T-helper 2 cell (primary cell): ENCODE measurements at places on chromosomes 1 and 21.

DNA sequence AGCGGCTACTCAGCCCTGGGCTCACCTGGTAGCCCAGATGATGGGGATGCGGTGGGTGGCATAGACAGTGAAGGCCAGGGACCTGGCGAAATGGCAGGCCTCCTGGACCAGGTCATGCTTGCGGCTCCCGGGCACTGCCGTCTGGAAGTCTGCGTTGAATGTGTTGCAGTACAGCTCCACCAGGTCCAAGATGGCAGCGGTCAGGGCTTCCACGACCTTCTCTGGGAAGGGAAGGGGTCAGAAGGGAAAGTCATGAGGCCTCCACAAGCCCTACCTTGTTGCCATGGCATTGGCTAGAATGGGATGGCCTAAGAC, 38.8 kb downstream of the PIK3C2B start:
- no peak for DNase-seq

- no peak for DNase-seq
Observed at GRCh38 chr1:246837418-246838117, 94.2 kb downstream of the AHCTF1 start.

- DNase-seq, result no peak
Observed at GRCh38 chr1:206770531-206771337, at the start of gene IL19. Gene IL19, plus strand, starts transcription at chr1:206770773. Its CDS starts 65,890 bp downstream, at chr1:206836663.

GRCh38 chr21:44704636-44705001, 6.8 kb downstream of the TSPEAR start:
- no peak for DNase-seq

DNA sequence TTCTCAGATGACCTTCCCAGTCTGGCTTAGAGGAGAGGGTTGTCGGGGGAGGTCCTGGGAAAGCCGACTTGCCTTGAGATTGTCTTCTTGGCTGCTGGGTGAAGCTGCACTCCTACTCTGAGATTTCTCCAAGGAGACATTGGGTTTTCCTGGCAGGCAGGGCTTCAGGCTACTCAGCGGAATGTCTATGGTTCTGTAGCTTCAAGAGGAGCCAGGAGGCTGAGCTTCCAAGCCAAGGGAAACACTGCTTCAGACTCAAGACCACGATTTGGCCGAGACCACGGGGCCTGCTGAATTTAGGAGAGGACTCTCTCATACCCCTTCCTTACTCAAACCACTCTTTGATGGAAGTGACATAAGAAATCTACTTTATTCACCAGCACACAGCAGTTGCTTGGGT, 67.8 kb downstream of the NTMT2 start:
- DNase-seq, result no peak

DNA sequence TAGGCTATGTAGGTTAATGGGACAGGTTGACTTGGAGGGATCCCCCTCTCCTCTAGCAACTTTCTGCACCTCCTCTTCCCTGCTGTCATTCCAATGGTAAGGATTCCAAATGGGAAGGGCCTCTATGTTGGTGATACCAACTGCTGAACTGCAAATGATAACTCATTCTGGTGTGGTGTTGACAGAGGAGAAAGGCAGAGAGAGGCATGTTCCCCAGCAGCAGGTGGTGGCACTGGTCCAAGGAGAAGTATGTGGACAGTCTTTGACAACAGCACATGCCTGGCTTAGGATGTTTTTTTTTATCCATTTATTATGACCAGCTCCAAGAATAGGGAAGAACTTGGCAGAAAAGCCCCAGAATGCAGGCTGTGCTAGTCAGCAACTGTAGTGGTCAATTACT, 19.6 kb upstream of the SPAG17 start:
- no peak for DNase-seq

- DNase-seq, result peak; percentile 12
Observed at GRCh38 chr1:161484613-161485012, 20.6 kb upstream of the FCGR2A start.

GRCh38 chr21:23887725-23888306, 1719.5 kb downstream of the MRPL39 start:
- DNase-seq, result peak; percentile 45

- no peak for DNase-seq
Observed at GRCh38 chr21:37891972-37892371, 24.3 kb downstream of the KCNJ6 start.

DNA sequence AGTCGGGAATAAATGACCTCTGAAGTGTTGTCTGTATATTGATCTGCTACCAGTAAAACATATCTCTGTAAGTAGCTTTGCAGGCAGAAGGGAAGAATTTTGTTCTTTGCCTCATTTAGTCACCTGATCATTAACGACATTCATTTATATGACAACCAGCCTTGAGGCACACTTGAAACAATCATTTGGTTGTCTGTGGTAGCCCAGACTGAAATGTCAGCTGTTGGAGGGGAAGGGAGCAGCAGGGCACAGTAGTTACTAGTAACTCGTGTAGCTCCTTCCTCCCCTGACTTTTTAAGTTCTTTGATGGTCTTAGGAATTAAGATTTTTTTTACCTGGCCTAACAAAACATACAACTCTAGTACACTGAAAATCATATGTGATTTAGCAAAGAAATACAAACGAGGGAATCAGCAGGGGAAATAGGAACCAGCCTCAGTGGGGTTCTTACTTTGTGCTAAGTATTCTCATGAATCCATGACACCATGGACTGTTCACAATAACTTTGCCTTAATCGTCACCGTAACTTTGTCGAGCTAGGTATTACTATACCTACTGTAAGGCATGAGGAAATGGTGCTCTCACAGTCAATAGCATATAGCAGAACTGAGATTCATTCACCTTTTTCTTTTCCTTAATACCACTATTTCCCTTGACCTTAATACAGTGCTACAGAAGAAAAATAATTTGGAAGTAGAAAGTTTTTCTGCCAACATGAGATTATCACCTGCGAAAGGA, 6.4 kb downstream of the IL12RB2 start:
- no peak for DNase-seq

GRCh38 chr1:208048904-208049303, 138.0 kb upstream of the CD34 start:
- DNase-seq, result no peak

- DNase-seq, result no peak
Observed at GRCh38 chr1:176448340-176448739, 14.6 kb upstream of the PAPPA2 start.

- DNase-seq, result no peak
Observed at GRCh38 chr1:36961062-36961615, 73.2 kb downstream of the GRIK3 start.

DNA sequence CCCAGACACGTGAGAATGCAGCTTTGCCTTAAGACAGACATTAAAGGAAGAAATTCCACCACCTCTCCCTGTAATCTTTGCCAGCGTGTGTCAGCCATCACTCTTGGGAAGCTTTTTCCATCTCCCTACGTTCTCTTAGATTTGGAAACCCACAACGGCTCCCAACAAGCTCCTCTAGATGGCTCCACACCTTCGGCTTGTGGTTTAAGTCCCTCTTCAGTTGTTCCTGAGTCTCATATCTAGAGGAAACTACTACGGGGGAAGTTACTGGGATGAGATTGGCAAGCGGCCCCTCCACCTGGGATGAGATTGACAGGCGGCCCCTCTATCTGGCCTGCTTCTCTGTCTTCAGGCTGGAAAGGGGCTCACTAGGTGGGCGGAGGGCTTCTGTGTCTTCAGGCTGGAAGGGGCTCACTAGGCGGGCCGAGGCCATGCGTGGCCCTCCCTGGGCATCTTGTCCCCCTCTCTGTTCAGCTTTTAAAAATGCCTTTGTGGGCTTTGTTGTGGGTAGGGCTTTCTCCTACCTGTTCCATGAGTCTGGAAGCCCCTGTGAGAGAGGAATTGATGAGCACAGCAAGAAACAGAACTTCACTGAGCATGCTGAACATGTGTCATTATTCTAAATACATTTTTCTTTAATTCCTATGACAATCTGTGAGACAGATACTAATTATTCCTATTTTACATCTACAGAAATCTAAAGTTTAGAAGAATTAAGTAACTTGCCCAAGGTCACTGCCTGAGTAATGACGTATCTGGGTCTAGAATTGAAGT, 670.5 kb downstream of the KIF26B start:
- no peak for DNase-seq

- DNase-seq, result no peak
Observed at GRCh38 chr1:224670506-224670905, 54.4 kb downstream of the CNIH3 start.

- no peak for DNase-seq
Observed at GRCh38 chr1:22208268-22208972, 65.5 kb upstream of the WNT4 start.

GRCh38 chr1:51792864-51793263, 85.7 kb downstream of the NRDC start:
- no peak for DNase-seq

DNA sequence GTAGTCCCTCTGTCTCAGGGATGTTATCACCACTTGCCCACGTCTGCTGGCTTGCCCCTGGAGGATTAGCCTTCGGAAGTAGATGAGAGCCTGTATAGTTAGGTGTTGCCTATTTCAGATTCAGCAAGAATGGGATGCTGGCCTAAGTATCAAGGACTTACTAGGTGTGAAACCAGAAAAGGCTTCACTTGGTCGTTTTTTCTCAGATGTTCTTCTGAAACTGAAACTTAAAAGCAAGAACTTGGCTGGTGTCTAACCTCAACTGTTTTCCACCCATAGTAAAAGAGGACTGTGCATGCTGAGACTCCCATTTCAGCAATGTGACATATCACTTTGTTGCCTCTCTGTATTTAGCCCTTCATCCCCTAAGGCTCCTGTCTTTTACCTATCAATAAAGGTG, 67.0 kb upstream of the LRRC53 start:
- DNase-seq, result no peak

- DNase-seq, result no peak
Observed at GRCh38 chr1:29451368-29451892, 215.1 kb downstream of the PTPRU start.

DNA sequence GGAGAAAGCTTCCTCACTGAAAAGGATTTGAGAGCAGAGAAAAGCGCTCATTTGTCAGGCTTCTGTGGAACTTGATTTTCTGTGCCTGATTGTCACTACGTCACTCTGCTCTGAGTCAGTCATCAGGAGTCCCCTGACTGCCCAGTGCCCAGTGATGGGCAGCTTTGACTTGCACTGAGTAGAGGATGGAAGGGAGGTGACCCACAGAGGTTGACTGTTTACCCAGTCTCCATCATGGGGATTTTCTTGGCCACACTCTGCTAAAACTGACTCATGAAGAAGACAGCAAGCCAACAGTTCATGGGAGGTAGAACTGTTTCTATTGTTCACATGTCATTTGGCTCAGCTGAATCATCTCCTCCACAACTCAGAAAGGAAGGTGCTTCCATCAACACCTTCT, 82.1 kb upstream of the DUSP10 start:
- DNase-seq, result no peak

DNA sequence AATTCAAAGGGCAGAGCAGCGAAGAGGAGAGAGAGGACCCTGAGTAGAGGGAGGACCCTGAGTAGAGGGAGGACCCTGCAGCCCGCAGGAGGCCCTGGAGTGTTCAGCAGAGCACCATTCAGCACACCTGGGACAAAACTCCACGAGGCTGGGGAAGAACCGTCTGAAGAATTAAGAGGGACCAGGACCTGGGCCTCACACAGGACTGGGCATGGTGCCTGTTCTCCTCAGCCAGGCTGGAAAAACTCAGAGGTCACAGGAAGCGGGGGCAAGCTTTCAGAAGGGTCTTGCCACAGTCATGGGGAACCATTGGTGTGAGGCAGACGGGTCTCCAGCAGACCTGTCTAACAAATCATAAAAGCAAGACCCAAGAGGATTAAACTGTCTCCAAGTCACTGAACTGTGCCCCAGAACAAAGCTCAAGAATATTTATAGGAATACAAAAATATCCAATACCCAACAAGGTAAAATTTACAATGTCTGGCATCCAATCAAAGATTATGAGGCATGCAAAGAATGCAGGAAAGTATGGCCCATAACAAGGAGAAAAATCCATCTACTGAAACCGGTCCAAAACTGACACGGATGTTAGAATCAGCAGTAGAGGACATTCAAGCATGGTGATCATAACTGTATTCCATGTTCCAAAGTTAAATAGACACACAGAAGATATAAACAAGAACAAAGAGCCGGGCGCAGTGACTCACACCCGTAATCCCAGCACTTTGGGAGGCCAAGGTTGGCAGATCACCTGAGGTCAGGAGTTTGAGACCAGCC, 30.6 kb downstream of the MORN1 start:
- DNase-seq, result no peak

- DNase-seq, result no peak
Observed at GRCh38 chr21:34743831-34744230, 75.0 kb downstream of the CLIC6 start.

DNA sequence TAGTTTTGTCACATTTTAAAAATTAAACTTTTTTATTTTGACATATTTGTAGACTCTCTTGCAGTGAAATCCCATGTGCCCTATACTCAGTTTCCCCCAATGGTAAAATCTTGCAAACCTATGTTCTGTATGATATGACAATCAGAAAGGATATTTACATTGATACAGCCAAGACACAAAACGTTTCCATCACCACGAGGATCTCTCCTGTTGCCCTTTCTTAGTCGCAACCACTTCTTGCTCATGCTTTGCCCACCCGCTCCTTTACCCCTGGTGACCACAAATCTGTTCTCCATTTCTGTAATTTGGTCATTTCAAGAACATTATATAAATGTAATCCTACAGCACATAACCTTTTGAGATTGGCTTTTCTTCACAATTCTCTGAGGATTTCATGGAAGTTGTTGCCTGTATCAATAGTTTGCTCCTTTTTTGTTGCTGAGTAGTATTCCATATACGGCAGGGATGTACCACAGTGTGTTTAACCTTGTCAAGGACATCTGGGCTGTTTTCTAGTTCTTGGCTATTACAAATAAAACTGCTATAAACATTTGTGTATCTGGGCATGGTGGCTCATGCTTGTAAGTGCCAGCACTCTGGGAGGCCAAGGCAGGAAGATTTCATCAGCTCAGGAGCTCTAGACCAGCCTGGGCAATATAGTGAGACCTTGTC, 14.0 kb upstream of the BATF3 start:
- DNase-seq, result no peak

DNA sequence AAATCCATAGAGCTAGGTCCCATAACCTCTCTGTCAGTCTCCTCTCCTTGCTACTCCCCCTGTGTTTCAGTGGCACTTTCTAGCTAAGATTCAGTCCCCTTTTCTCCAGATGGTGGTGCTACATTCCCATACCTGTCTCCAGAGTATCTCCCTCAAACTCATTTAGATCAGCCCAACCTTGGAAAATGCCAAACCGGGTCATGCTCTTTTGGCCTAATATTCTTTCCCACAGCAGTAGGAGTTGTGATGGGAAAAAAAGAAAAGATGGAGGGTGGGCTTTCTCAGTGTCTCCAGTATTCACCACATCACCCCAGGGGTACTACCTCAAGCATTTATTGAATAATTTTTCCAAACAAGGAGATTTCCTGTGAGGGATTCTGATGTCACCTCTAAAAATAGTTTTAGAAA, 3.2 kb upstream of the RXFP4 start:
- no peak for DNase-seq

DNA sequence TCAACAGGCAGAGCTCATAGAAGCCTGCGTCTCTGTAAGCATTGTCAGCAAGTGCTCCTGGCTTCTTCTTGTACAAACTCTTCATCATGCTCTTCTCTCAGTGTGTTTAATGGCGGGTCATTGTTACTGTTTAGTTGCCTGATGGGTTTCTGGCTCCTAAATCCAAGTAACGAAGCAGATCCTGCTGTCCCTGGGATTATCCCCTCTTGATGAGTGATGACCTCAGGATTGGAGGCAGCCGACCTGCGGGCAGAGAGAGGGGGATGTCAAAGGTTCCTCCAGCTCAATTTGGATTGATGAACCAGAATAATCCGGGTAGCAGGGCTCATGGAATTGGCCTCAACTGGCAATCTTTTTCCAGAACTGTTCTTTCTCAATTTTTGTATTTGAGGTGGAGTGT, 66.1 kb upstream of the BARHL2 start:
- DNase-seq, result no peak

- no peak for DNase-seq
Observed at GRCh38 chr1:31354283-31354682, 18.6 kb downstream of the FABP3 start.

- DNase-seq, result no peak
Observed at GRCh38 chr1:9914610-9914937, 4.5 kb upstream of the CTNNBIP1 start.
